Skeletal muscle cell (primary cell): ENCODE measurements at places on chromosomes 12 and 14.

DNA sequence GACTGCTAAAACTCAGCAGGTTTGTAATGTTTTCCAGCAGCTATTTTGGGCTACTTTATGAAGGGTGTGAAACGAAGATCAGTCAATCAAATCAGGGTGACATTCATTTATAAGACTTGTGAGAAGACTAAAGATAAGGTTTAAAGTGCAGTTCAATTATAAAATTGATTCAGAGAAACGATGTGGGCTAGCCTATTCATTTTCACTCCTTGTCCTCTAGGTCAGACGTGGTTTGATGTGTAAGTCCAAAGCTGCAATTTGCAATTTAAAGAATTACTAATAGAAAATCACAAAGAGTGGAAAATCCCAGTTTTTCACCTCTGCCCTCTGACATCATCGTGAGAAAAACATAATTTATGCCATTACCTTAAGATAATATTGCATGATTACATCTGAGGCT, 243.5 kb upstream of the NOVA1 start:
- no peak for DNase-seq

- DNase-seq: no peak
Measured at GRCh38 chr12:85325442-85325841, 45.4 kb downstream of the ALX1 start.

GRCh38 chr12:81797100-81797499, 38.0 kb upstream of the PPFIA2 start:
- no peak for DNase-seq

- no peak for DNase-seq
Measured at GRCh38 chr14:39766397-39767000, 334.3 kb upstream of the FBXO33 start.

- DNase-seq: no peak
Measured at GRCh38 chr12:65622056-65622455, 202.2 kb upstream of the HMGA2 start.
